MG63 (cell line): ENCODE measurements at places on chromosomes 2 and 18. TPM values are rescaled to one million over a fixed set of nuclear protein-coding genes. Genes with fewer than 3 reads are reported as not detected.

- no peak for DNase-seq
Observed at GRCh38 chr2:31049264-31049663, 89.0 kb downstream of the GALNT14 start.

GRCh38 chr18:37481491-37481890, 84.1 kb downstream of the CELF4 start:
- DNase-seq = peak; percentile 65

GRCh38 chr18:47842836-47843235, 87.6 kb downstream of the SMAD2 start:
- DNase-seq = no peak

TCF23 gene
- not detected in 2 replicates for total RNA-seq

GRCh38 chr2:236498369-236498768, 71.3 kb upstream of the ACKR3 start:
- DNase-seq = peak; percentile 83

DNA sequence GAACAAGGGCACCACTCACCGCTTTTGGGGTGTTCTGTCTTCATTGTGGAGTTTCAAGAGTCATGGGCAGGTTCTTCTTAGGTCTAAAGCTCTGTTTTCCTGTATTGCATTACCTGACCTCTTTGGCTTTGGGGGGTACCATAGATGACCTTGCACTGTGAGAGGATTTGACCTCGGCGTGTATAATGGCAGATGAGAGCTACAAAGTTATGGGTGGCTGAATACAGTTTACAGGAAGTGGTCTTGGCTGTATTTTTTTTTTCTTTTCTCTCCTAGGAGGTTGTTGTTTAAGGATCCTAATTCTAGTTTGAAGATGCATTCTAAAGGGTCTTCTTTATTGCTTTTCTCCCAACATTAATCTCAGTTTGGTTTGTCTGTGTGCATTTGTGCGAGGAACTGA, 11.5 kb downstream of the GAL3ST2 start:
- DNase-seq = no peak

- no peak for DNase-seq
Observed at GRCh38 chr2:119430023-119430498, 1.6 kb upstream of the TMEM37 start.
